ENCODE measurements at places on chromosomes 4 and X.

- no peak for DNase-seq
Measured at GRCh38 chr4:878796-879728, 53.1 kb downstream of the GAK start.

DNA sequence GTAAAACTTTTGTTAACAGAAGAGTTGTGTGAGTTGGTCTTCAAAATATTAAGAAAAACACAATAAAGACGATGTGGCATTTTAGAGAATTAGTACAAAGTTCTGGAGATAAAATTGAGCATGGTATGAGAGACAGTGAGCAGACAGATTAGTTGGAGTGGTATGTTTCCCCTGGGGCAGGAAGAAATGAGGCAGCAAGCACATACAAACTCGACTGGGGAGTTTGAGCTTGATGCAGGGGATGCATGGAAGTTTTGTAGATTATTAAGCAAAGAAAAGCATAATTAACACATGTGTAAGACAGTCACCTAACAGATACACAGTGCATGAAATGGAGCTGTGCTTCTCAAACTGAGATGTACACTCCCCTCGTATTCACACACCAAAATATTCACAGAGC, 58.1 kb upstream of the IL2 start:
- DNase-seq: no peak

- DNase-seq: peak; percentile 80
Measured at GRCh38 chr4:11130195-11130970, 298.3 kb downstream of the HS3ST1 start.

DNA sequence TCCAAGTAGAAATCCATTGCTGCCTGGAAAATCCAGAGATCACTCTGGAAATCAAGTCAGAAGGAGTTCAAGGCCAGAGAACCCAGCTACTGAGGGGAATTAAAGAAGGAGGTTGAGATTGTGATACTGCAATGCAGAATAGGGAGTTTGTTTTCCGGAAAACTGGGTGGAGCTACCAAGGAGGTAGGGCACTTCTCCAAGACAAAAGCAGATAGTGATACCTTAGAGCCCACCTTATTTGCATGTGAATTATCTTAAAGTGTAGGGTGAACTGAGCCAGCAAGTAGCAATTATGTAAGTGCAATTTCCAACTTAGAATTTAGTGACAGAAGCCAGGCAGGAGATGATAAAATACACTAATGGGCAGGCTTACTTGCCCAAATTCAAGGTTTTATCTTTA, 178.9 kb downstream of the MID1 start:
- no peak for DNase-seq

DNA sequence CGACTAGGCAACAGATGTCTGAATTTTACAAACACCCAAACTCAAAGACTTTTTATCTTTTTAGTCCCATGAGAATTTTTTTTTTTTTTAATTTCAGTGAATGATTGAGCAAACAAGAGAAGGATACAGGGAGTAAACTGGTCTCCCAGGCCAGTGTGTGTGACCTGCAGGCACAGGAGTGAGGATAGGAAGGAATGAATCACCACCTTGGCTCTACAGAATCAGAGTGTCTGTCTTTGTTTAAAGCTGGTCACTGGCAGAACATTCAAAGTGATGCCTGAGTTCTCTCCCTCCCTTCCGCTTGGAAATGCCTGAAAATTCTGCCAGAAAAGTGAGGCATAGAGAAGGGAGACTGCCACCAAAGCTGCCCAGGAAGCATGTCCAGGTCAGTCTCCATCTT, 69.5 kb downstream of the PARM1 start:
- DNase-seq: peak; percentile 20

GRCh38 chr4:152424977-152425376, 110.9 kb downstream of the FBXW7 start:
- no peak for DNase-seq

- no peak for DNase-seq
Measured at GRCh38 chr4:147963839-147964238, 232.0 kb downstream of the ARHGAP10 start.

GRCh38 chr4:62899646-62900364, 1509.4 kb downstream of the TECRL start:
- DNase-seq: no peak

GRCh38 chr4:82799006-82799881, 648 bp upstream of the SCD5 start:
- DNase-seq: no peak

- DNase-seq: no peak
Measured at GRCh38 chr4:44736900-44737299, 10.5 kb upstream of the GNPDA2 start.

DNA sequence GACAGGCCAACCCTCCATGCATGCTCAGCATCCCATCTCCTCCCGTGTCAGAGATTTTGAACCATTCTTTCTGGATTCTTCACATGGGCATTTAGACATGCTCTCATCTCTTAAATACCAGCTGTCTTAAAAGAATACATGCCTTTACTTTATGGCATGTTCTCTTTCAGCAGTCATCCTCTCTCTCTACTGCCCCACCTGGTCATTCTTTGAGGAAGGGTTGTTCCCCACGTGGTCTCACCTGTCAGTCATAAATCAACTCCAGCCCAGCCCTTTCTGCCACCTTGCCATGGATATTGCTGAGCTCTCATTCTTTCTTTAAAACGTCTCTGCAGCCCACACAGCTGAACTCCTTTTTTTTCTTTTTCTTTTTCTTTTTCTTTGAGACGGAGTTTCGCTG, 111.3 kb downstream of the ARHGAP10 start:
- no peak for DNase-seq

GRCh38 chr4:152738827-152739226, 40.7 kb downstream of the TIGD4 start:
- peak; percentile 52 for DNase-seq

GRCh38 chr4:168321006-168321405, 2.5 kb upstream of the DDX60 start:
- DNase-seq: no peak

- no peak for DNase-seq
Measured at GRCh38 chrX:153886915-153887314, 942 bp upstream of the L1CAM start.
